Dermis microvascular lymphatic vessel endothelial cell (primary cell): ENCODE measurements at places on chromosomes 5 and 9. TPM values are rescaled to one million over a fixed set of nuclear protein-coding genes. Genes with fewer than 3 reads are reported as not detected.

GRCh38 chr9:76223749-76224340 is 170.4 kb downstream of the RFK start:
- no peak for DNase-seq

DNA sequence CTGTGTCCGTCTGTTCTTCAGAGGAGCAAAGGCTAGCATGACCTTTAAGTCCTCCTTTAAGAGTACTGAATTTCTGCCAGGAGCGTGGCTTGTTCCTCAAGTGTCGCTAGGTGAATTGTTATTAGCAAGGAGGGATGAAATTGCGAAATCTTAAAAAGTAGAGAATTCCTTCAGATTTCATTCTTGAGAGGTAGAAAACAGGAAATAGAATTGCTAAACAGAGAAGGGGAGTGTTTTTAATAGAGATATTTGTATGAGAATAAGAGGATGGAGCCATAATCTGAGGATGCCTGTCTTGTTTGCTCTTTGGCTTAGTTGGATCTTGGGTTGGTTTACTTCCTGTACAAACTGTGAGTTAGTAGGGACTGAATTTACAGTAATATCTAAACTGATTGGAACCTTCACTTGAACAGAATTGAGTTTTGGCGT is 39.2 kb downstream of the EXOSC2 start:
- DNase-seq, result no peak

DNA sequence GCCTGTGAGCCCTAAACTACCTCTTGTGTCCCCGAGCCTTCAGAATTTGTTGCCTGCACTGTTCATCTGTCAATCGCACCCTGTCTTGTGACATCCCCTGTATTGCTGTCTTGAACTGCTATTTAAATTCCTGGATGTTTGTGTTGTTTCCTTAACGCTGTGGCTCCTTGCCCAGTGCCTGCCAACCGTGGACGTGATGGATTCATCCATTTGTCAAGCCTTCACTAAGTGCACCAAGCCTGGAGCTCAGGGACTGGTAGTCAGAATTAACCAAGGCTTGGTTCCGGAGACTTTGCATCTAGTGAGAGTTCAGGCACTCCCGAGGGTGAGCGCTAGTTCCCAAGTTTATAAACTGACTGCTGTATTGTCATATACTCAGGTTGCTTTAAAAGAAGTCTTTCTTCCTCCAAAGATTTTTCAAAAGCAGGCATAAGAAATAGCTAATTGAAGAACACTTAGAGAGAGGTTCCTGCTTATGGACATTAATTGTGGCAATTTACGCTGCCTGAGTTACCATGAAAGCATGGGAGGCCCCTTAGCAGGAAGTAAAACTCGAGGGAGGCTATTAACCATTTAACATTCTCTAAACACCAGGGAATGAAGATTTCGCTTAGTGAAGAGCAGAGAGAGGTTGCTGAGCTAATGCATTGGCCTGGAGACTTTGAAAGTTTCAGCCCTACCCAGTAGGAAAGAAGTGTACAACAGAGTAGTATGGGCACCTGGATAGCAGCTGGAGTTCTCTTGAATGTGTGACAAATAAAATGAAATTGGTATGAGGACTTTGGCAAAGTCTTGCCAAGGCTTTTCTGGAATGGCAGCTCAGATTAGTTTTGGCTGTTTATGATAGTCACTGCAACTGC is 29.0 kb downstream of the RGS3 start:
- no peak for DNase-seq

GRCh38 chr5:31711935-31712592 is 73.1 kb downstream of the PDZD2 start:
- DNase-seq, result no peak

- DNase-seq, result no peak
Measured at GRCh38 chr9:27654629-27655285, 81.5 kb upstream of the C9orf72 start.

- no peak for DNase-seq
Measured at GRCh38 chr9:16170119-16170518, 617.3 kb downstream of the CCDC171 start.

- peak; percentile 63 for DNase-seq
Measured at GRCh38 chr5:172983542-172984243, at the start of gene ATP6V0E1. Gene ATP6V0E1, plus strand, starts transcription at chr5:172983771. Its CDS starts 90 bp downstream, at chr5:172983861.

GRCh38 chr5:143801252-143801939 is 10.6 kb upstream of the HMHB1 start:
- DNase-seq, result no peak

DNA sequence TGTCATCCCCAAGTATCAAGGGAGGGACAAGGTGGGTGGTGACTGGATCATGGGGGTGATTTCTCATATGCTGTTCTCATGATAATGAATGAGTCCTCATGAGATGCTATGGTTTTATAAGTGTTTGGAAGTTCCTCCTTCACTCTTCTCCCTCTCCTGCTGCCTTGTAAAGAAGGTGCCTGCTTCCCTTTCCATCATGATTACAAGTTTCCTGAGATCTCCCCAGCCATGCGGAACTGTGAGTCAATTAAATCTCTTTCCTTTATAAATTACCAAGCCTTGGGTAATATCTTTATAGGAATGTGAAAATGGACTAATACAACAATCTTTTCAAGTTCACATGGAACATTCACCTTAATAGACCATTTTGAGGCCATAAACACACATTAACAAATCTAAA is 21.5 kb upstream of the DOCK2 start:
- no peak for DNase-seq

GRCh38 chr5:36656556-36656955 is 50.1 kb downstream of the SLC1A3 start:
- no peak for DNase-seq

DNA sequence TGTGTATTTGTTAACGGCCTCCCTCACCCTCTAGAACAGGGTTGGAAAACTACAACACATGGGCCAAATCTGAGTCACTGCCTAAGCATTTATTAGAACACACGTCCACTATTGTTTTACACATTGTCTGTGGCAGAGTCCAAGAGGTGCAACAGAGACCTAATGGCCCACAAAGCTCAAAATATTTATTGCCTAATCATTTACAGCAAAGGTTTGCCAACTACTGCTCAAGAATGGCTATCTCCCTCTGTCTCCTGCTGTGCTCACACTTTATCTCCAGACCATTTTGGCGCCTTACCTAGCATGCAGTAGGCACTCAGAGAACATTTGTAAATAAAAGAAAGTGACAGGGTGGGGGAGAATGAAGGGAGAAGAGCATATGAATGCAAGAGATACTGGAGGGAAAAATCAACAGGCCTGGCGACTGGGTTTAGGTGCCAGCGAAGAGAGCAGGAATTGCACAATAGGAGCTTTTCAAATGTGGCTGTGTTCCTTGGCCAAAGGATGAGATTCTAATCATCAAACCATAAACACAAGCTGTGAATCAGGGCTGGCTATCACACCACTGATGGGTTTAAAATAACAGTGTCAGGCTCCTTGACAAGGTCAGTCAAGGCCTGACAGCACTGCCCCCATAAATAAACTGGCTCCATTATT is 80.3 kb downstream of the EPB41L4A start:
- DNase-seq, result peak; percentile 95

- DNase-seq, result peak; percentile 47
Measured at GRCh38 chr9:89359751-89360261, 41.5 kb downstream of the SECISBP2 start.

DNA sequence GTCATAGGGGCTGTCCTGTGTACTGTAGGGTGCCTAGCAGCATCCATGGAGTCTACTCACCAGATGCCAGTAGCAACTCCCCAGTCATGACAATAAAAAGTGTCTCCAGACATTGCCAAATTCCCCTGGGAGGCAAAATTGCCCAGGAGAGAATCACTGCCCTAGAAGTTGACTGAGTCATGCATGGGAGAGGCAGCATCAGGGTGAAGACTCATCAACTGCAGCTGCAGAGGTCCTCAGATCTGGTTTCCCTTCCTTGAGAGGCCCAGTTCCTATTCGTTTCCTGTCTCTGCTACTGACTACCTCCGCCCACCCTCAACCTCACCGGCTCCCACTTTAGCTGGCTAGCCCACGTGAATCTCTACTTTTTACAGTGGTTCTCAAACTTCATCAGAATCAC is 88.6 kb upstream of the AGXT2 start:
- DNase-seq, result no peak

DNA sequence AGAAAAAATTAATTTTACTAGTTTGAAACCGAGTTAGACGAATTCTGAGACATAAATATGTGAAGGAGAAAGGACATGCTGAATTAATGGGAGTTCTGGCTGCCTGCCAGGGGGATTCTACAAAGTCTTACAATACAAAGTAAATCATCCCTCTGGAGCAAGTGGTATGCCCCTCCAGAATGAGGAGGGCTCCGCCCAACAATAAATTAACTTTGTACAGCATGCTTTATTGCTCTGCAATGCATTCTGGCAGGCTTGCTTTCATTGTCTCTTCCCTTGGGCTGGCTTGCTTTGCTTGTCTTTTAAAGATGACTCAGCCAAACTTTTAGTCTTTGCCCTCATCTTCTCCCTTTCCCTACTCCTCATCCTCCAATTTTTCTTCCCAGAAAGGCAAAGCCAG is 11.7 kb upstream of the PCDHB1 start:
- no peak for DNase-seq

GRCh38 chr5:135930029-135930948 is 24.5 kb downstream of the LECT2 start:
- no peak for DNase-seq

GRCh38 chr5:104564530-104564929 is 1001.9 kb upstream of the NUDT12 start:
- no peak for DNase-seq

GRCh38 chr9:15735083-15735857 is 182.4 kb downstream of the CCDC171 start:
- DNase-seq, result no peak

- DNase-seq, result no peak
Measured at GRCh38 chr5:125033602-125034001, 287.2 kb upstream of the ZNF608 start.

- peak; percentile 66 for DNase-seq
Measured at GRCh38 chr5:146340260-146341081, 1.8 kb downstream of the POU4F3 start.

GRCh38 chr9:37925786-37926736 is 22.1 kb upstream of the SLC25A51 start:
- no peak for DNase-seq

DNA sequence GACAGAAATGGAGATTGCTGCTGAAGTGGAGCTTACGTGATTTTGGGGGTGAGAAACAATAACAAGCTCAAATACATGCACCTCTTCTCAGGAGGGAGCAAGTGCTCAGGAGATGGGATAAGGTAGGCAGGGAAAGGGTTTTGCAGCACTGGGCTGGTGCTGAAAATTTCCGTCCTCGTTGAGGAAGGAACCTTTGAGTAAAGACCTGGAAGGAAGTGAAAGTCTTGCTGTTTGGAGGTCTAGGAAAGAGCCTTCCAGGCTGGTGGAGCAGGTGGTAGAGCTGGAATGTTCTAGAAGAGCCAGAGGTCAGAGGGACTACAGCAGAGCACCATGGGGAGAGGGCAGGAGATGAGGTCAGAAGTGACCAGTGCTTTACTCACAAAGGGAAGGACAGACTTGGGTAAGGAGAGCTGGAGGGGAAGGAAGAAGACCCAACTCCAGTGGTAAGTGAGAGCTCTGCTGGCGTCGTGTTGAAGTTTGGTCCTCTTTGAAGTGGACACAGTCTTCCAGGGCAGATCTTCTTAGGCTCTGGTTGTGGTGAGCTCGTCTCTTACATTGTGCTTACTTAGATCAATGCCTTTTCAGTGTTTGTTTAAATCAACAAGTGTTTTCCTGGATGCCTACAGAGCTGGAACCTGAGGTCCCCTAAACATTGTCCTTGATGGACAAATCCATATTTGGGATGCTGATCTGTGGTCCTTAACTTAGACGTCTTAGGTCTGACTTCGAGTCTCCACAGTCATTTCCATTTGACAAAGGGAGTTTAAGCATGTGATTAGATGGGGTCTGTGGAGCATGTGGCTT is 21.0 kb downstream of the ANKRD33B start:
- no peak for DNase-seq

GRCh38 chr5:115246361-115246991 is 16.2 kb downstream of the PGGT1B start:
- DNase-seq, result no peak

DNA sequence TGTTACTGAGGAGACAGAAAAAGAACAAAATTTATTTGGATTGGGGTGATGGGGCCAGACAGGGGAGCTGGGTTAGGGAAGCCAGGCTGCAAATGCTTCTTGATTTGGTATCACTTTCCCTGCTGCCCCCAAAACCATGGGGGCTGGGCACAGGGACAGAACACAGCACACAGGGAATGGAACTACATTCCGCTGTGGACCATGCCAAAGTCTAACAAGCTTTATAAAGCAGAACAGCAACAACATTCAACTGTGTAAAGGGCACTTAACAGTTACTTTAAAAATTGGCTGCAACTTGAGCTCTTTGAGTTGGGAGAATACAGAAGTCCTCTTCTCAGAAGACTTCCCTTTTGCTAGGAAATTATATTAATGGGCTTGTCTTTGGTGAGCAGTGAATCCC is 23.8 kb downstream of the C5orf58 start:
- DNase-seq, result no peak

- DNase-seq, result no peak
Measured at GRCh38 chr9:82192211-82192610, 203.6 kb downstream of the SPATA31D1 start.

GRCh38 chr9:32554107-32554506 is 1.7 kb upstream of the TOPORS start:
- no peak for DNase-seq

DNA sequence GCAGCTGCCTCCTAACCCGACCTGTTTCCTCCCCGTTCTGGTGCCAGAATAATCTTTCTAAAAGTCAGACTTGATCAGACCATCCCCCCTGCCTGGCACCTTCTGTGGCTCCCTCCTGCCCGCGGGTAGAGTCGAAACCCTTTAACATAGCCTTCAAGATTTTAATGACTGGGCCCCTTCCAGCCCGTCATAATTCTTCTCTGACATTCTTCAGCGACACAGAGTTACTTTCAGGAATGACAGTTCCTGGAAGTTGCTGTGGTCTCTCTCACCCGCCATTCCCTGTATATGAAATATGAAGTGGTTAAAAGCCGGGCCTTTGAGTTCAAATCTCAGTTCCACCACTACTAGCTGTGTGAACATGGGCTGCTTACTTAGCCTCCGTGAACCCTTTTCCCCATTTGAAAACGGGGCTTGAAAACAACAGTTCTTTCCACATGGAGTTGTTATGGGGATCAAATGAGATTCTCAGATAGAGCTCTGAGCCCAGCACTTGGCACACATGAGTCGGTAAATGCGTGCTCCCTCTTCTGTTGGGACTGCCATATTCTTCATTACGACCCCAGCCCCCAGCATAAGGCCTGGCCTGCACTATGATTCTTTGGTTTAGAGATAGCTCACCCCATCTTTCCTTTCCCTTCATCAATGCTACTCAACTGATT is 737 bp downstream of the NANS start:
- no peak for DNase-seq

SPINK7 gene
- not detected in 2 replicates for total RNA-seq

TMC1 gene
- 0.25 and 0.26 TPM in 2 replicates for total RNA-seq

SPATA31D1 gene
- total RNA-seq, result not detected in 2 replicates

EPB41L4A gene
- 17.8 and 27.6 TPM in 2 replicates for total RNA-seq

HTR4 gene
- total RNA-seq, result not detected in 2 replicates

SHLD3 gene
- 2.7 TPM in 2 replicates for total RNA-seq

PCDHGA9 gene
- total RNA-seq, result 1.4 and 2.4 TPM in 2 replicates

ANKRD31 gene
- total RNA-seq, result under 0.01 TPM in 1 of 2 replicates, not detected in the other

ZDHHC11B gene
- total RNA-seq, result not detected in 2 replicates

PAEP gene
- total RNA-seq, result not detected in 2 replicates

NUTM2G gene
- not detected in 2 replicates for total RNA-seq

FBXL7 gene
- total RNA-seq, result 8.6 and 28.2 TPM in 2 replicates

MSX2 gene
- 0.13 TPM in 1 of 2 replicates, not detected in the other for total RNA-seq
